Forelimb muscle (tissue), 1 donor: ENCODE measurements at places on chromosomes 7 and 10. TPM values are rescaled to one million over a fixed set of nuclear protein-coding genes. Genes with fewer than 3 reads are reported as not detected.

- no peak for DNase-seq
These were observed 437.4 kb upstream of the GALNT17 start for GRCh38 chr7:70694434-70694970.

The EPDR1 gene
- polyA plus RNA-seq, result 109 TPM

The SHH gene
- 0.06 TPM for polyA plus RNA-seq

GRCh38 chr10:44958196-44958897 is 1.3 kb upstream of the RASSF4 start:
- no peak for DNase-seq

GRCh38 chr7:158358926-158359645 is 228.5 kb downstream of the PTPRN2 start:
- no peak for DNase-seq

- no peak for DNase-seq
These were observed 86.6 kb upstream of the KCTD7 start for GRCh38 chr7:66542049-66542448.

- DNase-seq, result no peak
These were observed 17.9 kb downstream of the SEMA3A start for GRCh38 chr7:84176716-84177115.
